ENCODE measurements at places on chromosomes 5 and 9.

- DNase-seq, result no peak
Observed at GRCh38 chr5:9196403-9197227, 349.3 kb downstream of the SEMA5A start.

GRCh38 chr5:36575361-36575781 lies 31.0 kb upstream of the SLC1A3 start:
- DNase-seq, result no peak

DNA sequence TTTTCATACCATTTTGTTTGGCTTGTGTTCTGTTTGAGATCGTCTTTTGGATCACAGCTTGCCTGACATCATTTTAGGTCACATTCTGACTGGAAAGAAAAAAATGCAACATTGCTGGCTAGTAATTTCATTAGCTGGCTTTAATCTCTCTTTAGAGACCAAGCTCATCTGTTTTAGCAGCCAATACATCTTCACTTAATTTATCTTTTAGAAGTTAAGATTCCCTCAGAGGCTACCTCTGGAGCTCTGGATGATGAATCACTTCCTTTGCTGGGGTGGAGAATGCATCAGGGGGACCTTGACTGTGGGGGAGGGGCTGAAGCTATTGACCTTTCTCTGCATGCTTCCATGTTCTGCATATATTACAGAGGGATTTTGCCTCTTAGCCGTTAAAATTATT lies 181.5 kb upstream of the OTULINL start:
- no peak for DNase-seq

GRCh38 chr9:128947527-128948301 lies at the start of the genes DOLK and NUP188:
TSS of gene DOLK (minus strand) at chr9:128947603. CDS start at chr9:128947303, 300 bp downstream.
TSS of gene NUP188 (plus strand) at chr9:128947699. CDS start at chr9:128947720, 21 bp downstream.
- DNase-seq, result peak; percentile 100

GRCh38 chr5:146520731-146521130 lies 4.7 kb upstream of the GPR151 start:
- no peak for DNase-seq

GRCh38 chr9:69877852-69878514 lies 57.4 kb downstream of the CFAP95 start:
- no peak for DNase-seq

- DNase-seq, result no peak
Observed at GRCh38 chr9:97638666-97639065, 5.0 kb downstream of the NCBP1 start.

GRCh38 chr9:3337515-3338225 lies 188.1 kb downstream of the RFX3 start:
- no peak for DNase-seq

DNA sequence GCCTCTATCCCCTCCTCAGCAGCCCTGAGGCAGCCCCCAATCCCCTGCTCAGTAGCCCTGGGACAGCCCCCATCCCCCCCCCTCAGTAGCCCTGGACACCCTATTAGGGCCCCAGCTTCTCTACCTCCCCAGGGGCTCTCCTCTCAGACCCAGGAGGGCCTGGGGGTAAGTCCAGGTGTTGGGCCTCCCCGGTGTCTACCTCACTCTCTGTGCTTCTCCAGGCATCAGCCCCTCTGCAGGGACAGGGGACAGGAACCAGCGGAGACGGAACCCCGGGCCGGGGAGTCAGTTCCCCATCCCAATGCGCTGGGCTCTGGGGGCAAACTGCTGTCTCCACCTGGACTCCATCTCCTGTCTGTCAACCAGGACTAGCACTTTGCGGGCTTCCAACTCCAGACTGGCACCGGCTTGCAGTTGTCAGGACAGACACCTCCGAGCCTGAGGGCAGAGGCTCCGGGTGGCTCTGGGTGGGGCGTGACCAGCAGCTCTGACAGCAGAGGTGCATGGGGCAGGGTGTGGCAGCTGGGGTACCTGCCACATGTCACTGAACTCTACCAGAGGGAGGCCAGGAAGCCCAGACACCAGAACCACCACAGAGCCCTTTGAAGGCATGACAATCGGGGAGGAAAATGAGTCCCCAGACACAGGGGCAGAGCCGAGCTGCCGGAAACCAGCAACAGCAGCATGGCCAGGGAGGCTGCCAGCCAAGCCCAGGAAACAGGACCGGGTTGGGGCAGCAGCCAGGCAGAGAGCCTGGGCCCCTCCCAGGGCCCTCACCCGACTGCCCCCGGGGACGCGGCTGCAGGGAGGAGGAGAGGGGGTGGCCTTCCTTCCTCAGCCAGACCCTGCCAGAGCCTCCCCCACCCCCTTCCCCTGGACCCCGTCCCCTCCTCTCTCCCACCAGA lies 17.7 kb upstream of the UBAC1 start:
- peak; percentile 45 for DNase-seq
